Activated CD4-positive, alpha-beta T cell treated with anti-CD3 and anti-CD28 coated beads for 36 hours (primary cell): ENCODE measurements at places on chromosomes 1 and 21. TPM values are rescaled to one million over a fixed set of nuclear protein-coding genes. Genes with fewer than 3 reads are reported as not detected.
A peak's percentile ranks its signal among the peaks of the same experiment; 100 is the strongest.

GRCh38 chr1:12618965-12619791, 1.2 kb upstream of the DHRS3 start:
- H3K4me3 ChIP-seq, result peak overlapping the region; percentile 95
- peaks cover 10% of the 10 kb centered on the region for H3K36me3 ChIP-seq
- H3K27ac ChIP-seq, result peak overlapping the region; percentile 92
- peak; percentile 88 for DNase-seq

- H3K4me1 ChIP-seq, result peaks cover 9% of the 10 kb centered on the region
- peaks cover 31% of the 10 kb centered on the region for H3K27me3 ChIP-seq
- no peak overlapping the region for H3K4me3 ChIP-seq
Measured at GRCh38 chr1:247111700-247112478, 7.7 kb upstream of the ZNF669 start.

DNA sequence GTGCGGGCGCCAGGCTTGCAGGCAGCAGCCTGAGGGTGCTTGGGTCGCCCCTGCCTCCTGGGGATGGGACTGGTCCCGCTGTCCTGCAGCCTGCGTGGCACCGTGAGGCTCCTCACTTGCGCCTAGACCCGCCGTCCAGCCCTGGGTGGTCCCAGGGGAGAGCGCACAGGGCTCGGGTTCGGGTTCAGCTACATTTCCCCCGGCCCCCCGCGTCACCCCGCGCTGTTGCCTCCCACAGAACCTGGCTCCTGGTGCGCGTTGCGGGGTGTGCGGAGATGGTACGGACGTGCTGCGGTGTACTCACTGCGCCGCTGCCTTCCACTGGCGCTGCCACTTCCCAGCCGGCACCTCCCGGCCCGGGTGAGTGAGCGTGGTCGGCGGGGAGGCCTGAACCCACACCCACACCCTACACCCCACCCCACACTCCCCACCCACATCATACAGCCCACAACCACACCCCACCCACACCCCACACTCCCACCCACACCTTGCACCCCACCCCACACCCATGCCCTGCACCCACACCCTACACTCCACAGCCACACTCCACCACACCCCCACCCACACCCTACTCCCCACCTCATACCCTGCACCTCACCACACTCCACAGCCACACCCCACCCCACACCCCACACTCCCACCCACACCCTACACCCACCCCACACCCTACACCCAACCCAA, 6.2 kb upstream of the PFKL start:
- no peak overlapping the region for H3K27ac ChIP-seq
- no peaks in the 10 kb centered on the region for H3K36me3 ChIP-seq
- no peak overlapping the region for H3K4me3 ChIP-seq
- peaks cover 23% of the 10 kb centered on the region for H3K4me1 ChIP-seq
- no peak for DNase-seq
- no peaks in the 10 kb centered on the region for H3K27me3 ChIP-seq

The ZSWIM5 gene
- total RNA-seq, result 0.63 TPM

DNA sequence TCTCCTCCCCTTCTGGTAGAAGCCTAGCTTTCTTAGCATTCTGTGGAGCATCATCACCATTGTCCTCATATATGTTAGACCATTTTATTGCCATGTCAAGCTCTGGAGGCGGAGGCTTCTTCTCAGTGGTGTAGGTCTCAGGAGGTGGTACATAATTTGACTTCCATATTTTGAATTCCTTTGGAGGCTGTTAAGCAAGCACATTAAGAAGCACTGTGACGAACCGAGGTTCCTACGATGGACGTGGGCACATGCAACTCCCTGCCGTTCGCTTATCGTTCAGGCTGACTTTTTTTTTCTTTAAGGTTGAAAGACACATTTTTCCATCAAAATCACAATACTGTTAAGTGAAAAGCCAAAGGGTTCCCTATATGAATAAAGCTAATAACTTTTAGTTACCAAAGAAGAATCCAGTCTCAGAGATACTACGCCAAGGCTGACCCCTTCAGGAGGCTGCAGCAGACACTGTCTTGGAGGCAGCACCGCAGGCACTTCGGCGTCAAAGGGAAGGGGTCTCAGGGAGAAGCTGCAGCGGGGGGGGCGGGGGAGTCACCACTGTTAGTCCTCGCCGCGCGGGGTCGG, 835 bp downstream of the C1orf52 start:
- DNase-seq, result no peak
- H3K27ac ChIP-seq, result peak overlapping the region; percentile 94
- no peaks in the 10 kb centered on the region for H3K27me3 ChIP-seq
- H3K4me3 ChIP-seq, result peak overlapping the region; percentile 95
- peaks cover 38% of the 10 kb centered on the region for H3K4me1 ChIP-seq
- H3K36me3 ChIP-seq, result peaks cover 32% of the 10 kb centered on the region

The NBPF10 gene
- 1.7 TPM for total RNA-seq

The PIGR gene
- 0.54 TPM for total RNA-seq

DNA sequence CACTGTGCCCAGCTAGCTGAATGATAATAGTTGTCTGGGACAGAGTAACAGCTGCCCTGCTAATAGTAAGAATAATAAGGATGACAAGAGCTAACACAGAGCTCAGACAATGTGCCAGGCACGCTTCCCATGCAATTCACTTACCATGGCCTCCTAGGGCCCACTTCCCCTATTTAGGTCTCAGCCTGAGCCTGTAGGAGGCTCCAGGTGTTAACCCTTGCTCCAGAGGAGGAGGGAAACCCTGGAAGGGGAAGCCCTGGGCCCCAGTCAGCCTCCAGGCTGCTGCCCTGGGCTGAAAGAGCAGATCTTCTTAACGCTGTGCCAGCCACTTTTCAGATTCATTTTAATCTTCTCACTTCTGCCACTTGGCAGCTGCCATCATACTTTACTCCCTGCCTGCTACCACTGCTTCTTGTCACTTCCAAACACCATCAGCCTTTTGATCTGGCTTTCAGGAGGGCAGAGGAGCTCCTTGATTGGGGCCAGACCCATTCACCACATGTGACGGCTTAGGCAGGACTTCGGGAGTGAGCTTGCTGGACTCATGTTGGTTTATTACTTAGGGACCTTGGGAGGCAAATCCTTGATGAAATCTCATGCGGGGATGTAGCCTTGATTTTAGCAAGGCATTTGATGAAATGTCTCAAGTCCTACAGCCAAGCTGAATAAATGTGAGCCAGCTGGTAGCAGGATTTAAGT, 66.7 kb upstream of the PARP1 start:
- peaks cover 1% of the 10 kb centered on the region for H3K27me3 ChIP-seq
- no peaks in the 10 kb centered on the region for H3K36me3 ChIP-seq
- DNase-seq, result no peak
- H3K27ac ChIP-seq, result no peak overlapping the region
- H3K4me1 ChIP-seq, result peaks cover 6% of the 10 kb centered on the region
- H3K4me3 ChIP-seq, result no peak overlapping the region

The TRIM46 gene
- 6.3 TPM for total RNA-seq

GRCh38 chr1:185696422-185697150, 37.6 kb upstream of the HMCN1 start:
- peaks cover 13% of the 10 kb centered on the region for H3K27me3 ChIP-seq
- peaks cover 9% of the 10 kb centered on the region for H3K36me3 ChIP-seq
- no peak overlapping the region for H3K27ac ChIP-seq
- no peak for DNase-seq
- no peak overlapping the region for H3K4me3 ChIP-seq
